ENCODE measurements at places on chromosomes 6 and 20.

DNA sequence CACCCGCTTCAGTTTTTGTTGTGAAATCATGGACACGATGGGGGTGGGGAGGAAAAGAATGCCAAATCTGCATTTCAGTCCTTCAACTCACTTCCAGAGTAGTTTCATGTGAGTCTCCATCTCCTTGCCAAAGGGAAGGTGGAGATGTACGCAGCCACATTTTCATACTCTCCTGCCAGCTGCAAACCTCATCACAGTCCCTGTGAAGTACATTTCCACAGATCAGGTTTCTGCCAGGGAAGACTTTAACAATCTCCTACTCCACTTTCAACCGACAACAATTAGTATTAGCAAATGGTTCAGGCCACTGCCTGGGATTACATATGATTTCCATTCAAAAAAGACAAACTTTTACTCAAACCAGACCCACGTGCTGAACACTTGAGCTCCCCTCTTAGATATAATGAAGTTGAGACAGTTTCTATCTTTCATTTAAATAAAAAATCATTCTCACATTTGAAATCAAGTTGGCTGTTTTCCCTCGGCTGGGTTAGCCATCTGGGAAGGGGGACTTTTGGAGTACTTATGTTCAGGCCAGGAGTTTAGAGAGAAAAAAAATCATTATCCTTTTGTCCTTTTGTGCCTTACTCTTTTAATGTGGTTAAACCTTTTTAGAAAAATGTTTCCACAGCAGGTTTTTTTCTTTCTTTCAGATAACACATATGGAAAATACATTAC, 51.0 kb upstream of the CEP162 start:
- DNase-seq, result no peak

DNA sequence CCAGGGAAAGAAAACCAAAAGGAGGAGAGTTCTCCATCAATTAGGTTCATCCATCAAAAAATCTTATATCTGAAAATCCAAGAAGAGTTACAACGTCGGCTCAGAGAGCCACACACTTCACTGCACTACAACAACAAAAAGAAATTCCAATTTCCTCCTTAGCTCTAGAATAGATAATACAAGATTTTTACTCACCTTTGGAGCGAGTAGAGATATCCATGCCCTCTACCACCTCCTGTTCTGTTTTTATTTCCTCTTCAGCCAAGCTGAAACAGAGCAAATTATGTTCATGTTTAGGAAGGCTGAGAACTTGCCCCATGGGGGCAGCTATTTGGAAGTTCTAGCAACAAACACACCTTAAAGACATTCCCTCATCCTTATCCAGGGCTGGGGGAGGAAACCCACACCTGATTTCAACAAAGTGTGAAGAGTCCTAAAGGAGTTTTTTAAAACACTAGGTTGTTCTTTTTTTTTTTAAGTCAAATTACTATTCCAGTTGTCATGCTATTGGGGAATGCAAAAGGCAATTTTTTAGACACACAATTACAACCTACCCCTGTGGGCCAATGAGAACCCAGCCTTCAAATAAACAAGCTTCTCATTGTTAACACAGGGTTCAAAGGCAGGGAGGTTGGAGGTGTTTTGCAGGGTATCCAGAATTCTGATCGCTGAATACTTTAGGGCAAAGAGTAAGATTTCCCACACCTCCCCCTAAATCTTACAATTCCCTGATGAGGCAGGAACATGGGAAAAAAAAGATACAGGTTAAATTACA, 8.7 kb downstream of the ZMYND8 start:
- DNase-seq, result no peak

- no peak for DNase-seq
Measured at GRCh38 chr6:23170049-23170448, 600.7 kb downstream of the HDGFL1 start.

DNA sequence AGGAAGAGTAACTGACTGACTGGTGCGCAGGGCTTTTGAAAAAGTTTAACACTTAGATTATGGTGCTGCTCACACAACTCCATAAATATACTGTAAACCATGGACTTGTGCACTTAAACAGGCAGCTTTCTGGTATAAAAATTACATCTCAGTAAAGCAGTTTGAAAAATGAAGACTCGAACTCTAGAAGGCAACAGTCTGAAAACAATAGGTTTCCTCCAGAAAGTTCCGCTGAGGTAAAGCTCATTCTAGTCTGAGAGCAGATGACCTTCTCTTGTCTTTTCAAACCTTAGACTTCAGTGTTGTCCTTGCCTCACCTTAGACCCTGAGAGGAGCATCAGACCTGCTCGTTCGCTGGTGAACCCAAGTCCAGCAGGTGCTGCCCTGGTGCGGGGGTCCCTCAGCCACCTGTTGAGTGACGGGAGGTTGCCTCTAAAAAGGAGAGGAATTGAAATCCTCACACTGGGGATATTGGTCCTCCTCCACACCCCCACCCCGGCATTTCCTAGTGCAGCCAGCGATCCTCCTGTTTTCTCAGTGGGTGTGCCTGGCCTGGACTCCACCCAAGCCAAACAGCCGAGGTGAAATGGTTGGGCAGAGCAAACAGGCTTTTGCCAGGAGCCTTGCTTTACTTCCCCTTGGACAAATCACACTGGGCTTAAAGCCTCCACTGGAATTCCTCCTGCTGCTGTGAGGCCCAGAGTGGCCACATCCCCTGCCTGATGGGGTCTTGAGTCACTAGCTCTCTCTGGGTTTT, 14.7 kb upstream of the PYGB start:
- DNase-seq, result no peak

- no peak for DNase-seq
Measured at GRCh38 chr6:52306972-52307870, 22.7 kb upstream of the MCM3 start.

DNA sequence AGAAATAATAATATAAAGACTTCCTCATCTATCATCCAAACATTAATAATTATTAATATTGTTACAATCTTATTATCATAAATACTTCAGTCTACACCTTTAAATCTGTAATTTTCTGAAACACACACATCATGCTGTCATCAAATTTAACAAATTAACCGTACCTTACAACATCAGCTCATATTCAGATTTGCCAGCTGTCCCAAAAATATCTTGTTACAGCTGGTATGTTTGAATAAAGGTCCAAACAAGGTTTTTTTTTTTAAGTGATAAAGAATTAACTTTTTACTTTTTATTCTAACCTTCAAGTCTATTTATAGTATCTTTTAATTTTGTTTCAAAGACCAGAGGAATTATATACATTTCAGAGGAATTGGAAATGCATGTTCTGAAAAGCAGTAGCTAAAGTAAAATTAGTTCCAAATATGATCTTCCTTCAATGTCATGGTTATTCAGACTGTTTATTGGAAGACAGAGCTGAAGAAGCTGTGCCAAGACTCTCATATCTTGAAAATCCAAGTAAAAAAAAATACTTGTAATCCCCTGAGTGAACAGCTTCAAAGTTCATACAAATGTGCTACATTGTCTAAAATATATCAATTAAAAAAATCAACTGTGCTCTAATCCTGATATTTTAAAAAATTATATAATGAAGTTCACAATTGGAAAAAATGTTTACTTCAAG, 161.7 kb upstream of the BMP5 start:
- no peak for DNase-seq

DNA sequence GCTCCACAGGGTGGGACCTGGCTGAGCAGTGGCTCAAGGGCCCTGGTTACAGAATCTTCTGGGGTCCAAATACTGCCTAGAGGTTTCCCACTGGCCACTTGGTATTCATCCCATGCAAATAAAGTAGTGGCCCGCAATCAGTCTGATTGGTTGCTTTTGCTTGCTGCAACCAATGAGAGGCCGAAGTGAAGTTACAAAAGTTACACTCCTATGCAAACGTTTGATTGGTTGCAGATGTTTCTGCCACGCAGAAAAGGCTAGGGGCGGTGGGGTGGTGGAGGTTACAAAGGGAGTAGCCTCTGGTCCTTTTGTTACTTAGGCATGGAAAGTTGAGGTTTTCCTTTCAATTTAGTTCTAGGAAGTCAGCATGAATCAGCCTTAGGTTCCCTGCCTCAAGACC, 3.6 kb upstream of the NHLRC1 start:
- no peak for DNase-seq

GRCh38 chr20:37853823-37854375, 49.0 kb upstream of the VSTM2L start:
- no peak for DNase-seq

DNA sequence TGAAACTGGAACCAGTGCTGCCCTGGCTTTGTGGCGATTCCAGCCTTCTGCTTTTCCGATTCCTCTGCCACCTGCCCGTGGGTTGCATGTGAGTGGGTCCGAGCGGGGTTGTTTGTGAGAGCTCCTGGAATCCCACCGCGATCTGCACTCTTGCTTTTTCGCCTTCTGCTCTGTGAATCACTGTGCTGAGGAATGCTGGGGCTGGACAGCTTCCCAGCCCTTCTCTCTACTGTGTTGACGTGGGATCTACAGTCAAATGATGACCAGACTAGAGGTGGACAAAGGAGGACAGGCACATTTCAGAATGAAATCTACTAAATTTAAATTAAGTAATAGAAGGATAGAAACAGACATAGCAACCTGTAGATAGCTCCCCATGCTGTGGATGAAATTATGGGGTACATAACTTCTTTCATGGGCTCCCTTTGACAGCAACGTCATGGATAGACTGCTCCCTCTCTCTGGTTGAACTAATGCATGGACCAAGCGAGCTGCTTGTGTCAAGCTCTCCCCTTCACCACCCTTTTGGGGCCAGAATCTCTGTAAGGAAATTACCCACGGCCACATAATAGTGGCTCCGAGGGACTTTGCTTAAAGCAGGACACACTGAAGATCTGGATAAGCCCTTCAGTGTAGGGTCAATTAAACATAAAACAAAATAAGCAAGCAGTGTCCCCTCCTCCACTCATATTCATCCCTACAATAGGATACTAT, 2.0 kb downstream of the FNDC1 start:
- DNase-seq, result no peak

GRCh38 chr6:98516206-98516605, 318.2 kb upstream of the POU3F2 start:
- DNase-seq, result no peak

- DNase-seq, result no peak
Measured at GRCh38 chr6:69813508-69813907, 16.7 kb upstream of the LMBRD1 start.

GRCh38 chr6:18386298-18386976, 713 bp upstream of the RNF144B start:
- DNase-seq, result no peak

DNA sequence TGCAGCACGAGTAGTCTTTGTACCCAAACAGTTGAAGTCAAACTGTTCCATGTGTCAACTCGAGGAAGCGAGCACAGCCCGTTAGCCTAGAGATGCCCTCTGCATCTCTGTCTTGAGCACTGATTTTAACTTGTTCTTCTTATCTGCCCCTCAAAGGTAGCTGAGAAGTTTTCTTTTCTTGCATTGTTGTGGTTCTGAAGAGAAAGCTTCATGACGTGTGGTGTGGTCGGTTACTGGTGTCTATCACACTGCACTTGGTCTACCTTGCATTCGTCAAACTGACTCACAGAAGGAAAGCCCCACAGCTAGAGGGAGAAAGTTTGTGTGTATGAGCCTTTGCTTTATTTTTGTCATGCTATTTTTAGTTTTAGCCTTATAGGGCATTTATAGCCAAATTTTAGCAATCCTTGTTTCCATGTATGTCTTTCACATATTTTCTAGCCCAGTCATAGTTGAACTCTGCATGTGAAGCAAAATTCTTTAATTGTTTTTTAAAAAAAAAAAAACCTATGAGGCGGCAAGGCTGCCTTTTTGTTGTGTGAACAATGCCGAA, 115.1 kb downstream of the JAG1 start:
- no peak for DNase-seq

- no peak for DNase-seq
Measured at GRCh38 chr20:37238426-37238825, 23.2 kb downstream of the GHRH start.

Data from stimulated activated CD4-positive, alpha-beta T cell treated with anti-CD3 and anti-CD28 coated beads, Interleukin-4, amount 100 ng/mL, for 48 hours (primary cell).